ENCODE measurements at places on chromosomes 6 and 20. TPM values are rescaled to one million over a fixed set of nuclear protein-coding genes. Genes with fewer than 3 reads are reported as not detected.

The SNHG17 gene
- total RNA-seq: 6.3 TPM

The APOM gene
- 1.4 TPM for total RNA-seq

The CCM2L gene
- total RNA-seq: 12.3 TPM

The INSM1 gene
- total RNA-seq: not detected

The OR2B6 gene
- not detected for total RNA-seq

The IFT52 gene
- total RNA-seq: 19.5 TPM

The IMPG1 gene
- total RNA-seq: not detected

The TSBP1 gene
- not detected for total RNA-seq

The CALHM4 gene
- total RNA-seq: 0.87 TPM

The PAX1 gene
- total RNA-seq: not detected

The DDO gene
- total RNA-seq: 0.84 TPM

The FAM217A gene
- not detected for total RNA-seq

The MATN4 gene
- 0.20 TPM for total RNA-seq

The ECHDC1 gene
- 51.6 TPM for total RNA-seq

The DPPA5 gene
- total RNA-seq: not detected

The CALHM5 gene
- total RNA-seq: 4.4 TPM

The ABHD12 gene
- total RNA-seq: 37.2 TPM

The LY6G6F gene
- not detected for total RNA-seq
